Activated CD4-positive, alpha-beta T cell treated with anti-CD3 and anti-CD28 coated beads, Interleukin-2, amount 50 U/mL, for 48 hours (primary cell): ENCODE measurements at places on chromosomes 11 and 22.

DNA sequence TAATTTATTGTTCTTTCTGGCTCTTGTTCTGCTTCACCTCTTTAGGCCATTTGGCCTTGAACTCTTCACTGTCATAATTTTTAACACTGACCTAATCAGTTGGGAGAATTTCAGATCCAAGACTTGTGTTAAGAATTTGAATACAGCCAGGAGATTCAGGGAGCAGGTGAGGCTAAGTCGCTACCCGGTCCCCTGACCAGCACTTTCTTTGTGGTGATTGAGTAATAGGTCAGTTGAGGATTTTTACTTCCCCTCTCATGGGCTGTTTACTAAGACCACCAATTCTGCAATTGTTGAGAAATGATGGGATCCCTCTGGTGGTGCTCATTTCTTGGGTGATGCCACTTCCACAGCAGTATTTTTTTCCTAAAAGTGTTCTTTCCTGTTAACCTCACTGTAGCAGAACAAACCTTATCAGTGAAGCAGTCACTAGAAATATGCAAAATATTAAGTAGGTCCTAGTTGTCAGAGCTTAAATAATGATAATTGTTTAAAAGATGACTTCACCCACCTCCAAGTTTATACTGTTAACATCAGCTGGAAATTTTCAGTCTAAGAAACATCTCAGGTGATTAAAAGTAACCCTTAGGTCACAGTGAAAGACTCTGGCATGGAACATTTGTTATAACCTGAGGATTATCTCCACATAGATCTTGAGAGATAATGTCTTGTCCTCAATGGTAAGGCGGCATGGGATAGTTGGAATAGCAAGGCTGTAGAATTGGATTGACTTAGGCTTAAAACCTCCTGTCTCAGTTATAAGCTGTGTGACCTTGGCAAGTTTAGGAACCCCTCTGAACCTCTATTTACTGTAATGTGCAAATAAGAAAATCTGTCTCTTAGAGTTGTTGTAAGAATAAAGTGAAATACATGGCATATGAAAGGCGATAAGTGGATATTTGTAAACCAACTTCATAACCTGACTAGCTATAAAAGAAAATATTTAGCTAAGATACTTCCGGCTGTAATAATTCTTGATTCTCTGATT, 41.3 kb downstream of the POLD3 start:
- no peak for DNase-seq

- no peak for DNase-seq
Observed at GRCh38 chr22:42347281-42347824, 76.9 kb upstream of the TCF20 start.

- DNase-seq = no peak
Observed at GRCh38 chr11:100550912-100551632, 136.0 kb upstream of the ARHGAP42 start.

- DNase-seq = no peak
Observed at GRCh38 chr22:40039482-40040115, 44.8 kb downstream of the FAM83F start.

DNA sequence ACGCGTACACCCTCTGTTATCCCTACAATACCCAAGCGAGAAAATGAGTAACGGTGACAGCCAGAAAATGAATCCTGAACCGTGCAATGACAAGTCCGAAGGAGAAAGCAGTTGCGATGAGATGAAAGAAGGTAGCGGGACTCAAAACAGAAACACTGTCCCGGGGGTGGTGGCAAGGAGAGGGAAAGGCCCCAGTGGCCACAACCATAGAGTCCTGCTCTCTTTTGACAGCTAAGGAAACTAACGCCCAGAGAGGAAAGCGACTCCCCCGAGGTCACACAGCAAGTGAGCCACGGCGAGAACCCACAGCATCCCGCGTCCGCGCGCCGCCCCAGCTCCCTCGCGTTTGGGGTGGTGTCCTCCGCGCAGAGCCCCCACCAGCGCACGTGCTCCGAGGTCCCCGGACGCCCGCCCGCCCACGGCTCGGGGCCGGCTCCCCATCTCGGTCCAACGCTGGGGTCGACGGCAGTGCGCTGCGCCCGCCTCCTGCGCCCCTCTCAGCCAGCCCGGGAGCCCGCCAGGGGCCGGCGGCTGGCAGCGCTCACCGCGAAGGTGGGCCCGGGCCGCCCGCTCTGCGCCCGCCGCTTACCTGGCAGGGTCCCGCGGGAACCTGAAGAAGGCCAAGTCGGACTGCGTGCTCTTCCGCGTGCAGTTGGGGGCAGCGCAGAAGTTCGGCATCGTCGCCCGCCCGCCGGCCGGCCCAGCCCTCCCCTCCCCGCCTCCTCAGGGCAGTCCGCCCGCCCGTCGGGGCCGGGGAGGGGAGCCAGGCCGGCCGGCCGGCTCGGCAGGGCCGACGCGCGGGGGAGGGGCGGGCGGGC, 564 bp downstream of the THAP12 start:
- peak; percentile 75 for DNase-seq

DNA sequence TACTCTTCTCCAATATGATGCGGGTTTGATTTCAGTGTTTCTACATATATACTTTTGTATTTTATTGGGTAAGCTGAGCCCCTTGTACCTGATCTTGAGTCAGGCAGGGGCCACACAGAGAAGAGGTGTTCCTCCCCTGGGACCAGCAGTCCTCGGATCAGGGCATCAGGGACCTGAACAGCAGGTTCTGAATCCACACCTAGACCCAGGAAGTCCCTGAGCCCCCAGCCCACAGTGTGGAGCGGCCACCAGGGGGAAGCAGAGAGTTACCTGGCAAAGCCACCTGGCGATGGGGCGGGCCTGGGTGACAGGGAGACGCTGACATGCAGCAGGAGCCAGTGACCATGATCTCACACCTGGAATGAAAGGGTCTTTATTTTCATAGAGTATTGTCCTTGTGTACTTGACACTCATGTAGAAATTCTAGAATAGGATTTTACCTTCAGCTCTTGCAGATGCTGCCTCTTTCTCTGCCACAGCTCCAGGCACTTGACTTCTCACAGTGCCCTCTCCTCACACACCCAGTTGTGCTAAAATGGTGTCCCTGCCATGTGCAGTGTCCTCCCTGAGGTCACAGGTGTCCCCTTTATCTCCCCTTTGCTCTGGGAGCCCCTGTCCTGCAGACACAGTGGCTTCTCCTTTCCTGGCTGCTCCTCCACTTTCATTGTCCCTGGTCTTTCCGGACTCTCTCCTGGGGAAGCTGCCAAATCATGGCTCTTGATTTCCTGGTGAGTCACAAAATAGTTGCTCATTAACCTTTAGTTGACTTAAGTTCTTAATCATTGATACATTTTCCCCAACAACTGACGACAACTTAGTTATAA, 48.5 kb downstream of the GGTLC2 start:
- peak; percentile 69 for DNase-seq

DNA sequence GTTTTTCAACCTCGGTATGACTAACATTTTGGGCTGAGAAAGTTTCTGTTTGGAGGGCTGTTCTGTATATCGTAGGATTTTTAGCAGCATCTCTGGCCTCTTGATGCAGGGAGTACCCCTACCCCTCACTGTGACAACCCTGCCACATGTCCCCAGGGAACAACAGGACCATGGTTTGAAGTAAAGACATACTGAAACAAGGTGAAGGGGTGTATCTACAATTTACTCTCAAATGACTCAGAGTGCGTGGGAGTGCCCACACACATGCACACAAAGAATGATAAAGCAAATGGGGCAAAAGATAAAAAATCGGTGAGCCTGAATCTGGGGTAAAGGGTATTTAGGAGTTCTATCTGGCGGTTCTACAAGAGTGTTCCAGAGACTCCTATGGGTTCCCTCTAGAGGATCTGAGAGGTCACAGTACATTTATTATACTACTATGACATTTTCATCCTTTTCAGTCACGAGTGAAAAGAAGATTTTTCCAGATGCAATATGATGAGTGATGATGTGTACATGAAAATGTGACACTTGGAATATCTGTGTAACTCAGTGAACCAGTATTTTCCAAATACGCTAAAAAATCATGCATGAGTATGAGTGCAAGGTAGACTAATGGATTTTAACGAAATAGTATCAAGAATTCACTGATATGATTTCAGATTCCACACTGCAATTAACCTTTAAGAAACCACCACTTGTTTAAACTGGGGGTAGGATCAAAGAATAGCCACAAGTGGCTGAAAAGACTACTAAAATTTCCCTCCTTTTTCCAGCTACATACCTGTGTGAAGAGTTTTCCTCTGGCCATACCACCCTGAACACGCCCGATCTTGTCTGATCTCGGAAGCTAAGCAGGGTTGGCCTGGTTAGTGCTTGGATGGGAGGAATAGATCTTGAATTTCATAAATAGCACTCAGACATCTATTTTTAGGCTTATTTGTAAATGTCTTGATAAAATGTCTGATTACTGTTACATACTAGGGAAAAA, 56.3 kb upstream of the YPEL1 start:
- DNase-seq = peak; percentile 46

- no peak for DNase-seq
Observed at GRCh38 chr11:106172386-106172991, 95.0 kb downstream of the AASDHPPT start.
